Activated effector memory CD4-positive, alpha-beta T cell treated with Interleukin-2 at 50 U/mL for 16 hours (primary cell): ENCODE measurements at places on chromosomes 12 and 14.

GRCh38 chr12:121579190-121579791, 1.5 kb downstream of the KDM2B start:
- DNase-seq = peak; percentile 30

GRCh38 chr12:94603434-94604365, 46.7 kb downstream of the TMCC3 start:
- DNase-seq = peak; percentile 19

DNA sequence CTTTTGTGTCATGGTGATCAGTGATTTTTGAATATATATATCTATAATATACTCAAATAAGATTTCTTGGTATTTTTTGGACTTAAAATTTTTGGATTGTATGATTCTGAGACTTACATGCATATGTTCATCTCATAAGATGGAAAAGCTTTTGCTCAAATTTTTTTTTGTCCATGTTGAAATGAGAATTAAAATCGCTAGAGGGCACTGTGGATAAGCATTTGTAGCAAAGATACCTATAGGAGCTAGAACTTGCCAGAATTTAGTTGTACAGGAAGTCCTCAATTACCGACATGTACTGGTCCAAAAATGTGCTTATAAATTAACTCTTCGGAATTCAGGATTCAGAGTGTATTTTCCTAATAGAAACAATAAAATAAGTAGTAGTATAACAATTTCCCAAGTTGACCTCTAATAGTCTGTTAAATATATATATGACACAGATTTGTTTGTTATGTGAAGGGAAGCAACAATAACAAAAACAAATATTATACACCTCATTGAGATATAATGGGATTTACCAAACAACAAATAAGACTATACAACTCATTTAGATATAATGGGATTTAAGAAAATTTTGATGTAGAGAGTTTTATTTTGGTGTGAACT, 179.6 kb downstream of the TMEM117 start:
- DNase-seq = no peak

GRCh38 chr12:58459191-58459590, 461.1 kb downstream of the LRIG3 start:
- DNase-seq = no peak
